ENCODE measurements at places on chromosomes 5 and 9. TPM values are rescaled to one million over a fixed set of nuclear protein-coding genes. Genes with fewer than 3 reads are reported as not detected.

- DNase-seq = peak; percentile 45
Observed at GRCh38 chr9:86406366-86406765, 52.2 kb upstream of the TUT7 start.

GRCh38 chr5:77995793-77996409, 219.8 kb upstream of the TBCA start:
- no peak for DNase-seq

DNA sequence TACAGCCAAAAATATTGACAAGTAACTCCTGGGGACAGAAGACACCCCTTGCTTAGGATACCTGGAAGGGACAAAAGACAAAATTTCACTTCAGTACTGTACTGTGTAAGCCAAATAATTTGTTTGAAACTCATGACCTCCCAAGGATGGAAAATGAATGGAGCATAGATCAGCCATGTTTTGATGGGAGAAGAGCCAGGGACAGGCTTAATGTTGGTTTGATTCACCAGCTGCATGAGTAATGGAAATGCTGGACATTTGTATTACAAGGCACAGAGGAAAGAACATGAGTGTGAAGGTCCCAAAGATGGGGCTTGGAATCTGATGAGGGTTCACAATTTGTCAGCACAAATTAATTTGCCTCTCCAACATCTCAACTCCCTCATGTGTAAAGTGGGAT, 122.8 kb downstream of the ENC1 start:
- DNase-seq = no peak

- no peak for DNase-seq
Observed at GRCh38 chr9:22449719-22450118, 3.1 kb downstream of the DMRTA1 start.

DNA sequence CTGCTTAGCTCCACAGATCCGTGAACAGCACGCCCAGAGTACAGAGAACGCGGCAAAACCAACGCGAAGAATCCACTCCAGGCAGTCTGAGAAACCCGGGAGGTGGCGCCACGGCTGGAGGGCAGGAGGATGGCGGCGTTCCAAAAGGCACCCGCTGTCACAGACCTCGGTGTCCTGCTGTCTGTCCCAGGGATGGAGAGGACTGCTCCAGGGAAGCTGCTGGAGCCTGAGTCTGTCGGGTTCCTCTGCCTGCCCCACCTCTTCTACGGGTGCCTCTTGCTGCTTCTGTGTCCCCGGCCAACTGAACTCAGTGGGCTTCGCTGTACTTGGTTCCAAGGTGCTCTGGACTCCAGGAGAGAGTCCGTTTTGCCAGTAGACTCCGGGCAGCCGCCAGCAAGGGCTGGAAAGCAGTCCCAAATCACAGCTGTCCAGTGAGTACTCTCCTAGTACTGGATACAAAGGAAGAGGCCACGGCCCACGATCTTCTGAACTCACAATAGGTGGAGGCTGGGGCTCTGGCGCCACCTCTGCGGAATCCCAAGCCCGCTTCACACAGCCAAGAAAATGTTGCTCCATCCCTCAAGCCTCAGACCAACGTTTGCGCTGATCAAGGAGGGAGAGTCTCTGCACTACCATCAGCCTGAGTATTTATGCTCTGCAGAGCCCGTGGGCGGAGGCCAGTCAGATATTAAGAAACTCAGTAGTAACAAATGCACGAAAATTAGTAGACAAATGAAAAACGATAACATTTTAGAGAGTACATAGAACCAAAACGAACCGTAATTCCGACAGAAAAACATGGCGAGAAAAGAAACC, 440 bp downstream of the ANXA2R start:
- DNase-seq = no peak

- DNase-seq = no peak
Observed at GRCh38 chr5:91150234-91150633, 232.9 kb downstream of the ARRDC3 start.

DNA sequence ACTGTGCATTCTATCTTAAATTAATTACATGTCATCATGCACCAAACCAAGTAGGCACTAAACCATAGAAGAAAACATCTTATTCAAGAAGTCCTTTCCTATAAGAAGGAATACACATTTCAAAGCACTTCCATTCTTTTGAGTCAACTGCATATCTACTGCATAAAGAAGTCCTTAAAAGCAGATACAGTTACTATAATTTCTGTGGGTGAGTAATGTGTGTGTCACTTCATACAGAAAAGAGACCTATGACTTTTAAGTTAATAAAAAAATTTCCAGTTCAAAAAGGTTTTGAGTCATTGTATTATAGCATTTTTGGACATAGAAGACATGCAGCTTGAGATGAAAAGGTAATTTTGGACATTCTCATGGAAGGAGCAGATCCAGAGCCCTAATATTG, 125.0 kb downstream of the DTWD2 start:
- DNase-seq = no peak

DNA sequence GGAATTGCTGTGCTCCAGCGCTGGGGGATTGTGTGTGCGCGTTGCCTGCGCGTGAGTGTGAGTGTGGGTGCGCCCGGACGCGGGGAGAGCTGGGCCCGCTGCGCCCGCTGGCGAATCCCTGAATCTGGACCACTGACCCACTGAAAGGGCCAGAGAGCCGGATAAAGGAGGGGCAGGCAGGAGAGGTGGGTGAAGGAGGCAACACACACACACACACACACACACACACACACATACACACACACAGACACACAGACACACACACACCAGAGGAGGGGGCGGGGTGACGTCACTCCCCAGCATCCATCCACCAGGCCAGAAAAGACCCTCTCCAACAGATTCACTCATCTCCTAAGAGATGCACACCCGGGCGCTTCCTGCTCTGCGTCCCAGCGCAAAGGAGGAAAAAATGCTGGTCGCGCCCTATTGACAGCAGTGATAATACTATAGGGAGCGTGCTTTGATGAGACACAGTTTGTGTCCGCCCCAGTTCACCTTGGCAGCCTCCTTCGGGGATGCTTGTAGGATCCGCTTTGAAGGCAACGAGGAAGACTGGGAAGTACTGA, 1059.1 kb upstream of the DMAC1 start:
- DNase-seq = no peak

DNA sequence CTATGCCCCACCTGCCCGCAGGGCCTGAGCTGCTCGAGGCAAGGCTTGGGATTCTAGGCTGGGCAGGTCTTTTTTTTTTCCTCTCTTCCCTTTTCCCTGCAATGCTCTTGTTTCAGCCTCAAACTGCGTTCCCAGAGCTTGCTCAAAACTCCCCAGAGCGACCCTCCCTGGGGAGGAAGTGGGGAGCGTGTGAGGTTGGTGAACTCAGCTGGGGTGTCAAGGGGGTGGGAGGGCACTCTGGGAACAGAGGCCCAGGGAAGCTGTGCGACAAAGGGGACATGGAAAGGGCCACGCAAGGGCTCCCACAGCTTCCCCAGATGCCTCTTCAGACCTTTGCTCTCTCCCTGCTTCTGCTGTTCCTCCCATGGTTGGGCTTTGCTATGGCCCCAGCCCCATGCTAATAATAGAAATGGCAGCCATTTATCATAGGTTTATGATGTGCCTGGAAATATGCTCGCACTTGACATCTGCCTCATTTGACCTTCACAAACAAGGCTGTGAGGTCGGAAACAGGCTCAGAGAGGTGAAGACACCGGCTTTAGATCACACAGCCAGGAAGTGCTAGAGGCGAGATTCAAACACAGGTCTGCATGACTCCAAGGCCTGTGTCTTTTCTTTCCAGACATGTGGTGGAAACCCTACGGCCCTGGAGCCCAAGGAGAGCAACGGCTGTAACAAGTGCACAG, 40.9 kb upstream of the IL17B start:
- no peak for DNase-seq

DNA sequence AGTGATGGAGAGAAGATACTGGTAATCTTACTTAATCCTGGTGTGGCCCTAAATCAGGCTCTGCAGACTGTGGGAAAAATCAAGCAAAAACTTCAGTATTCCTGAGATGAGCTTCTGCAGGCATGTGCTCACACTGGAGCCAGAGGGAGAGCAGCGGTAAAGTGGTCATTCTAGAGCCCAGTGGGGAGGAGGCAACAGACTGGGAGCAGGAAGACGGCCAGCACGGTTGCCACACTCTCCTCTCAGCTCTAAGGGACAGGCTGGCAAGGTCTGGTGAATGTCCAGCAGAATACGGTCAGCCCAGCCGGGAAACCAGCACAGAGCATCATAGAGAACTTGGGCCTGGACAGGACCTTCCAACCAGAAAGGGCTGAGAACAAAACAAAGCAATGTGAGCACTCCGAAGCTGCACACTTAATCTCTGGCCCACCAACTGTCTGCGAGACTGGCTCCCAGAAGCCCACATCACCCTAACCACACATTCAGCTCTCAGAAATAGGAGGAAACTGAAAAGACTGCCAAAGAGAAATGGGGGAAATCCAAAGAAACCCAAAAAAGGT, 30.3 kb downstream of the MED27 start:
- DNase-seq = no peak

DNA sequence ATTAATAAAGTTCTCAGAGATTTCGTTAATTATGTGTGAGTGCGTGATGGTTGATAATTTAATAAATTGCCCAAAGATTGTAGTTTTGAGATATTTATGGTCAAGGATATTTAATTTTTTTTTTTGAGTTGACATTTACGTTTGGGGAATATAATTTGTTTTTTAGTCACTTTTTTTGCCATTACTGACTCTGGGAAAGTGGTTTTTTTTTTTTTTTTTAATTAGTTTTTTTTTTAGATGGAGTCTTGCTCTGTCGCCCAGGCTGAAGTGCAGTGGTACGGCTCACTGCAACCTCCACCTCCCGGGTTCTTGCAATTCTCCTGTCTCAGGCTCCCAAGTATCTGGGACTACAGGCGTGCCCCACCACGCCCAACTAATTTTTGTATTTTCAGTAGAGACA, 1.7 kb downstream of the BDP1 start:
- no peak for DNase-seq

- no peak for DNase-seq
Observed at GRCh38 chr9:136963341-136963740, 11.3 kb downstream of the LCN12 start.

GRCh38 chr5:115028557-115028956, 141.2 kb downstream of the TRIM36 start:
- no peak for DNase-seq

GRCh38 chr9:95366731-95367325, 49.3 kb upstream of the FANCC start:
- DNase-seq = no peak

GRCh38 chr9:37032713-37033112, 1.4 kb downstream of the PAX5 start:
- no peak for DNase-seq

DNA sequence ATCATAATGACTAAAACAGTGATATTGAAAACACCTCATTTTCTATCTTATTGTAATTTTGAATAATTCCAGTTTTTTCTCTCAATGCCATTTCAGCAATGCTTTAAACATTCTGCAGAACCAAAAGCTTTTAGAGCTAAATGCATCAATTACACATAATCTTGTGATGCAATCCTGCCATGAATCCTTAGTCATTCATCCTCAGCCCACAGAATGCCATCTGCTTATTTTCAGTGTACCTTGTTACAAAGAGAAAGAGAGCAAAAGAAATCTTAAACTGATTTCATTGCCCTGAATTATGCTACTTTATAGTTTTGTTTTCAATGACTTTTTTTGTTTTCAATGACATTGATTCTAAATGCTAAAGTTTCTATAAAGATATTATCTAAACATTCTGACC, 1234.8 kb upstream of the C9orf72 start:
- DNase-seq = peak; percentile 63

GRCh38 chr9:71637926-71638325, 130.4 kb downstream of the CEMIP2 start:
- DNase-seq = no peak

- no peak for DNase-seq
Observed at GRCh38 chr5:177130211-177131018, 3.2 kb upstream of the NSD1 start.

DNA sequence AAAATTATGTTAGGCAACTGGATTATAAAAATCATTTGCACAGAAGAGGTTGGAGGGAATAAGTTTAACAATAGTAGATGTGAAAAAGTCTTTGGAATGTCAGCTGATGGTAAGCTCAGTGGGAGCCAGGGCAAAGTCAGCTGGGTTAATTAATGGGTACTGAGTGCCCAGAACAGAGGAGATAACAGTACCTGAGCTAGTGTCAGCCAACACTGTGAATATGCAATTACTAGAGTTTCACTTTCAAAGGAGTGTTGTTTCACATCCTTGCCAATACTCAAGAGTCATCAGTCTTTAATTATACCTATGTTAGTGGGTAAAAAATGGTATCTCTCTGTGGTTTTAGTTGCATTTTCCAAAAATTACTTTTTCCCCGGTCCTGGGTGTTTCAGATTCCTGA, 135.1 kb downstream of the KIF4B start:
- no peak for DNase-seq

GRCh38 chr9:15371448-15371845, 51.2 kb upstream of the SNAPC3 start:
- DNase-seq = no peak

DNA sequence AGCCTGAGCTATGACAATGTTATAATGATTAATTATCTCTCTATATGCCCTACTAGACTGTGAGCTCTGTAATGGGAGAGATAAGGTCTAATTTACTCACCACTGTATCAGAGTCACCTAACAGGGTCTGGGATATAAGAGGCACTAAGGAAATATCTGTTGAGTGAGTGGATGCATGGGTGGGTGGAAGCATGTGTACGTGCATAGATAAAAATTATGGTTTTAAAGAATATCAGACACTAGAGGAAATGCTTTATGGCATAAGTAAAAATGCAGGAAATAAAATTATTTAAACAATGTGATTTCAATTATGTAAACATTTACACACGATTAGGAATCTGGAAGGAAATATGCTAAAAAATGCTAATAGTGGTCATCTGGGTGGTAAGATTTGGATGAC, 137.8 kb downstream of the SPOCK1 start:
- no peak for DNase-seq

- no peak for DNase-seq
Observed at GRCh38 chr9:137787786-137788505, 89.6 kb upstream of the CACNA1B start.

GRCh38 chr5:137667341-137667740, 68.5 kb downstream of the KLHL3 start:
- no peak for DNase-seq

DNA sequence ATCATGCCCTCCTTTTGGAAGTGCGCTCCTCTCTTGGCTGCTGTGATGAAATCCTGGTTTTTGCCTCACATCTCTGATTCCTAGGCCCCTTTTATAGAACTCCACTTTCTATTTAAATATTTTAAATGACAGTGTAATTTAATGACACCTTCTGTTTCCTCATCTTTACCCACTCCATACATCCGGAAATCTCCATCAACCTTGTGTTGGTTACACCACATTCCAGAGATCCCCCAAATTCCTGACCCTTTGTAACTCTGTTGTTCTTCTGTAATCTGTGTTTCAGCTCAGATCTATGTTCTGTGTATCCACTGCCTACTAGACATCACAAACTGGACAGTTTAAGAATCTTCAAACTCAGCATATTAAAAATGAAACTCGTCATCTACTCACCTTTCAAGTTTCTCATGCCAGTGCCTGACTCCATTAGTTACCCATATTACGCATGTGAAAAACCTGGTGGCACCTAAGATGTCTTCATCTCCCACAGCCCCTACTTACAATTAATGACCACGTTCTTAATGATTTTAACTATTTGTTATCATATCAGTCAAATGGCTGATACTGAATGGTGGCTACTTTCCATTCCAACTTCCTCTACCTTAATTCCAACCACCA, 25.1 kb downstream of the PARP8 start:
- no peak for DNase-seq

GRCh38 chr9:20305452-20305851, 316.8 kb downstream of the MLLT3 start:
- DNase-seq = no peak

- no peak for DNase-seq
Observed at GRCh38 chr5:54959673-54960418, 25.5 kb downstream of the ESM1 start.

PCDHB6 gene
- 0.67 TPM for total RNA-seq

MROH2B gene
- total RNA-seq = not detected

INSL4 gene
- not detected for total RNA-seq

PDGFRB gene
- 17.1 TPM for total RNA-seq

ADAMTS6 gene
- 16.2 TPM for total RNA-seq

Measured in kidney epithelial cell (primary cell).